ENCODE measurements at places on chromosomes 7 and 10.

DNA sequence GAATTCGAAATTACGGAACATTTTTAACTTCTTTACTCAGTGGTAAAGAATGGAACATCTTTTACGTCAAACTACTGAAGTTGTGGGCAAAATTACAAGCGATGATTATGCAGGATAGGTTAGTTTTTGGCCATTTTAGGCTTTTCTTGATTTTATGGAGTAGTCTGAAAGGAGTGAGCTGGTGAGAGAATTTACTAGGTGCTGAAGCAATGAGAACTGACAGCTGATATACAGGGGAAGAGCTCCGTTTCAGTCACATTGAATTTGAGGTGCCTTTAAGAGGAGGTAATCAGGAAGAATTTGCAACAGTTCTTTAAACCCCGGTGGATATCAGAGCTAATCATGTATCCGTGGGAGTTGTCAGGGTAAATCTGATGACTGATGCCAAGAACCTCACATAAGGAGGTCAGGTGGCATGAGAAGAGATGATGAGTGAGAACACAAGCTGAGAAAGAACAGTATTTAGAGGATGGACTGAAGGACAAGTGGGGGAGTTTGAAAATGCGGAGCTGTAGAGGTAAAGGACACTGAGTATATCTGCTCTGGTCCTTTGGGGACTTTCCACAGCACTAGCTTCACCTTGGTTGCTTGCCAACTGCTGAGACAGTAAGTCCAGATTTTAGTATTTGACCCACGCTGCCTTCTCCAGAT lies 104.3 kb downstream of the AHR start:
- DNase-seq: no peak

- DNase-seq: no peak
These were observed 717.5 kb upstream of the LRRN3 start for GRCh38 chr7:110373416-110373815.

GRCh38 chr7:127383123-127383835 lies 9.2 kb downstream of the ZNF800 start:
- no peak for DNase-seq

DNA sequence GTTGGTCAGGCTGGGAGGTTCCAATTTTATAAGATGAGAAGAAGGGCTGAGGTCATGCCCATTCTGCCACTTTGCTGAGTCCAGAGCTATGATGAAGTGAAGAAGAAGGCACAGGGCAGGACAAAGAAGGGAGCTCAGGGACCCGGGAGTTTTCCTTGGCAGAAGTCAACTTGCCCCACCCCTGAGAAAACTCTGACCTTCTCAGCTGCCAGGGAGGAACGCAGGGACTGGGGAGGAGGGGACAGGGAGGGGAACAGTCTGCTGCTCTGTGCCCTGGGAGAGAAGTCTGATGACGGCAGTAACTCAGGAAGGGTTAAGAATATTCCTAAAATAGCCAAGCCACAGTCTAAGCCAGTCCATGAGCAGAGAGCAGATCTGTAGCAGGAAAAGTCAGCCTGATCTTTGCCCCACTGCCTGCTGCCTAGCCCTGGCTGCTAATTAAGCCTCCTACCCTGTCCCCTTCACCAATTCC lies 11.7 kb downstream of the ADIRF start:
- peak; percentile 46 for DNase-seq

- DNase-seq: no peak
These were observed 17.6 kb downstream of the CDNF start for GRCh38 chr10:14820010-14820774.

GRCh38 chr10:17100586-17100985 lies 29.0 kb downstream of the CUBN start:
- DNase-seq: no peak

GRCh38 chr7:151850491-151851124 lies 26.3 kb downstream of the PRKAG2 start:
- DNase-seq: peak; percentile 11

DNA sequence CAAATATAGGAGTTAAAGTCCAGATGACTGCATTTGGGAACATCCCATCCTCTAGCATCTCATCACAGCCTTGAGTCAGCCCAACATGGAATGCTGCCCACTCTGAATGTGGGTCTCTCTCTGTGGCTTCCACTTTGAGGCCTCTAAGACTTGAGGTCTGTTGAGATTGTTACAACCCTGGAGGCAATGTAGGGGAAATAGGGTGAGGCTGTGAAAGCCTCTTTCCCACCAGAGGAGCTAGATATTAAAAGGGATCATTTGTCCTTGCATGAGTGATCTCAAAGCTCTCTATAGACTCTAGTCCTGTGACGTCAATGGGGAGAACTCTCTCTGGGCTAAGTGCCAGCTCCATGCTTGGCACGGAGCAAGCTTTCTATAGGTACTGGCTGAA lies 6.4 kb upstream of the GOLGA7B start:
- DNase-seq: no peak

DNA sequence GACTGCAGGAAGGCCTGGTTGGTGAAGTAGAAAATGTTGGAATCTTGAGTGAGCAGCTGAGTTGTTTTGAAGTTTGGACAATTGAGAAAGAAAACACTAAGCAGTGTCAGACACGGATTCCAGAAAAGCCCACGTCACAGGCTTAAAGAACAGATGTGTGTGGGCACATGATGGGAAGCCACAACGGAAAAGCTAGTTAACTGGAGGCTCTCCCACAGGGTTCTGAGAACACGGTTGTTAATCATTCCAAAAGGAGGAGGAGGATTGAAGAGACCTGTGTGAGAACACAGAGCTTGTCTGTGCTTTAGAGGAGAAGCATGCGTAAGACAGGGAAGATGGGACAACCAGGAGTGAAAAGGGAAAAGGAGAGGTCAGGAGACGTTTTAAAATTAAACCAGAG lies 42.6 kb downstream of the SHH start:
- DNase-seq: no peak

GRCh38 chr10:102335184-102335583 lies 60.3 kb upstream of the NFKB2 start:
- DNase-seq: peak; percentile 52

- DNase-seq: no peak
These were observed 32.7 kb upstream of the NPVF start for GRCh38 chr7:25260862-25261494.

GRCh38 chr7:25402532-25402931 lies 174.2 kb upstream of the NPVF start:
- no peak for DNase-seq

- DNase-seq: no peak
These were observed 119.1 kb upstream of the PHYHIPL start for GRCh38 chr10:59057345-59057744.

- DNase-seq: no peak
These were observed at the start of gene GDF10 for GRCh38 chr10:47299611-47300428. GDF10 (plus strand) TSS chr10:47300197; CDS start chr10:47300652, 455 bp downstream.

- no peak for DNase-seq
These were observed 158.2 kb downstream of the SRPK2 start for GRCh38 chr7:105230486-105230885.

- no peak for DNase-seq
These were observed 214.8 kb upstream of the MAGI2 start for GRCh38 chr7:79668292-79668691.

GRCh38 chr7:106421181-106421762 lies 136.5 kb upstream of the NAMPT start:
- DNase-seq: peak; percentile 81

GRCh38 chr10:110803830-110804338 lies 67.8 kb upstream of the PDCD4 start:
- DNase-seq: no peak

GRCh38 chr7:126362746-126363145 lies 890.0 kb downstream of the GRM8 start:
- DNase-seq: no peak

DNA sequence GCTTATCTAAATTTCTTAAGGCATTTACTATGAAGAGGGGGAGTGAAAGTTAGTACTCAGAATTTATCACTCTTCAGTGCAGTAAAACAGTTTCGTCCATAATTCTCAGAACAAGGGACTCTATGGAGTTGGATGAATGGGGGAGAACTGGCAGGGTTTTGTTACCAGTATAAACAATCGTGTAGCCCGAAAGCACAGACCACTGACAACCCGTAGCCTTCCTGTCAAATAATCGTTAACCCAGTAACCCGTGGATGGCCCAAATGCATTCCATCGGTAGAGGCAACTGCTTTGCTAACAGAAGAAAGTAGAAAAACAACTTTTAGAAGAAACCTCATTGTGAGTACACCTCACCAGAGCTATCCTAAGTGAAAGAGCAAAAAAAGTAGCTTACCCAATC lies 583.9 kb downstream of the NXPH1 start:
- no peak for DNase-seq

DNA sequence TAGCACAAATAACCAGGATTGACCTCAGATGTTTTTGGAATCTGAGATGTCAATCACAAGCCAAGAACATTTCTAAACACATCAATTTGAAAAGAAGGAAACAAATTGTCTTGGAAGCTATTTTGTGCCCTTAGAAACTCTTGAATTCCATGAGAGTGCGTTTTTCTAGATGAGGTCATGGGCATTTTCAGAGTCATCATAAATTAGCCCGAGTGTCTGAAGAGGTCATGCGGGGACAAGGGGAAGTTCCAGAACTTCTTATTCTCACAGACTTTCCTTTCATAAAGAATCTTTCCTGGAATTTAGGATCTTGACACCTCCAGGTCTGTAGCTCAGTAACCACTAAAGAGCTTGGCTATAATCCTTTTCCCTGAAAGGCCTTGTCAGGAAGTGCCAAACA lies 28.2 kb downstream of the IL2RA start:
- no peak for DNase-seq

GRCh38 chr10:30357075-30357801 lies 8.2 kb upstream of the MTPAP start:
- no peak for DNase-seq

- no peak for DNase-seq
These were observed 232.6 kb upstream of the GPR26 start for GRCh38 chr10:123433539-123433938.

- DNase-seq: no peak
These were observed 222.8 kb downstream of the TNS3 start for GRCh38 chr7:47358944-47359588.

GRCh38 chr10:117320050-117320665 lies 55.1 kb downstream of the PDZD8 start:
- DNase-seq: no peak

GRCh38 chr10:133567119-133567518 lies 1.7 kb upstream of the SYCE1 start:
- no peak for DNase-seq

Data from left ventricle myocardium inferior (tissue), 1 donor.